ENCODE measurements at places on chromosomes 12 and 14.

- no peak for DNase-seq
Observed at GRCh38 chr12:86597431-86597830, 341.2 kb upstream of the MGAT4C start.

DNA sequence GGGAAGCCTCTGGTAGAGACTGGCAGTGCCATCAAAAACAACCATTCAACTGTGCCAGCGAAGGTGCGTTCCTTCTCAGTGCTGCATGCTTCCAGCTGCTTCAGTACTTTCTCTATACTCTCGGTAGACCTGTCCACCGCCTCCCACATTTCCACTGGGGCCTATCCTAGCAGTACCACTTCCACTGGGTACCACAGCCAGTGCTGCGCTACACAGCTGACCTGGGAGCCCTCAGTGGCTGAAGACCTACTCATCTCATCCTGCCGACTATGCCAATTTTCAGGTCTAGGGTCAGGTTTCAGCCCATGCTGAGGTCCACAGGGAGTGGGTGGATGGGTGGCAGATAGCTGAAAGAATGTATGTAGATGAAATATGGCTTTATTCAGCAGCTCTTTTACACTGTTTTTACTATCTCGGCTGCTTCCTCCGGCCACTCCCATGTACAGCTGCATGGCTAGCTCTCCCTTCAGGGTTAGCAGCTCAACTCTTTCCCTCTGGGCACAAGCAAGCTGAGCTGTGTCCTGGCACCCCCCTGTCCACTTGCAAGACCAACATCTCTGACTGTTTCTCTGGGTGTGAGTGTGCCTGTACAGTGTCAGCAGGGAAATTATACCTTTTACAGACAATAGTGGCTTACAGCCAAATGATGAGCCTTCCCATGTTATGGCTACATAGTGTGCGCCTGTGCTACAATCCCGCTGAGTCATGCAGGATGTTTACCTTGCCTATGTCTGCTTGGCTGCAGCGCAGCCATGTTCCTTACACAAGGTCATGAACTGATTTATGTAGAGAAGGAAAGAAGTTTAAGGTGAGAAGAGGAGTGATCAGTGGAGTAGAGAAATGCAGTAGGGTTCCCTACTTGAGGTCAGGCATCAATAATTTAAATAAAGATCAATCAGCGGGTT is 125.7 kb upstream of the DDHD1 start:
- no peak for DNase-seq

DNA sequence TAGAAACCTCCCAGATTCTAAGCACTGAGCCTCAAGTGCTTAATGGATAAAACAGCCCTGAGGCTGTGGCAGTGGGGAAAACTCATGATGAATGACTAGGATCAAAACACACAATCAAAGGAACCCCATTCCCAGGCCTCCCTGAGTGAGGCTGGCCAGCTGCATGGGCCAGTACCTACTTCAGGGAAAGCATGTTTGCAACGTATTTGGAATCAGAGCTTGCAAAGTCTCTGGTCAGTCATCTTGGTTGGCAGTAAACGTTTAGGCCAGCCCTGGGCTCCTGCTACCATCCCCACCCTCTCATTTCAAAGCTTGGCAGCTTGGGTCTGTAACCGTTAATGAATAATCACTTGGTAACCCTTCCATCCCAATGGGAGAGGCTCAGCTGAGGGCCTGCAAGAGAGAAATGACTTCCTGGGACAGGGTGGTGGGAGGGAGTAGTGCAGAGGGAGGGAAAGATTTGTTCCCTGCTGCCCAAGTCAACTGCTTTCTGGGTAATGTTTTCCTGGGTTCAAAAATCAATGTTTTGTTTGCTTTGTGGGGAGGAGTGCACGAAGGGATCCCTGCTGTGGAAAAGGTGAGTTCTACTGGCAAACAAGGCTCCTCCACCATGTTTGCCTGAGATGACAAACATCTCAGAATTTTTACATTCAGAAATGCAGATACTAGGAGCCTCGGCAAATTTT is 2.0 kb upstream of the RNASE8 start:
- DNase-seq, result no peak

GRCh38 chr14:32419429-32419828 is 90.3 kb downstream of the AKAP6 start:
- DNase-seq, result no peak

DNA sequence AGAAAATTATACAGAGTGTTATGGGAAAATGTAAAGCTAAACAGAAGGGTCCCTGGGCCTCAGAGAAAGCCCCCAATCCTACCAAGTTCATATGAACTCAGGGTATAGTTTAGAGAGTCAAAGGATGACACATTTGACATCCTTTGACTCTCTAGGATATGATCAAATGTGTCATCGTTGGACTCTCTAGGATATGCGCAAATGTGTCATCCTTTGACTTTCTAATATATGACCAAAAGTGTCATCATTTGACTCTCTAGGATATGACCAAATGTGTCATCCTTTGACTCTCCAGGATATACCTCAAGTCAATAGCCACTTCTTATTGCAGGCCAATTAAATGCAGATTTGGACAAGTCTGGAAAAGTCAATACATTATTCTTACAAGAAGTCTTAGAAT is 204.8 kb upstream of the IGF1 start:
- DNase-seq, result no peak

DNA sequence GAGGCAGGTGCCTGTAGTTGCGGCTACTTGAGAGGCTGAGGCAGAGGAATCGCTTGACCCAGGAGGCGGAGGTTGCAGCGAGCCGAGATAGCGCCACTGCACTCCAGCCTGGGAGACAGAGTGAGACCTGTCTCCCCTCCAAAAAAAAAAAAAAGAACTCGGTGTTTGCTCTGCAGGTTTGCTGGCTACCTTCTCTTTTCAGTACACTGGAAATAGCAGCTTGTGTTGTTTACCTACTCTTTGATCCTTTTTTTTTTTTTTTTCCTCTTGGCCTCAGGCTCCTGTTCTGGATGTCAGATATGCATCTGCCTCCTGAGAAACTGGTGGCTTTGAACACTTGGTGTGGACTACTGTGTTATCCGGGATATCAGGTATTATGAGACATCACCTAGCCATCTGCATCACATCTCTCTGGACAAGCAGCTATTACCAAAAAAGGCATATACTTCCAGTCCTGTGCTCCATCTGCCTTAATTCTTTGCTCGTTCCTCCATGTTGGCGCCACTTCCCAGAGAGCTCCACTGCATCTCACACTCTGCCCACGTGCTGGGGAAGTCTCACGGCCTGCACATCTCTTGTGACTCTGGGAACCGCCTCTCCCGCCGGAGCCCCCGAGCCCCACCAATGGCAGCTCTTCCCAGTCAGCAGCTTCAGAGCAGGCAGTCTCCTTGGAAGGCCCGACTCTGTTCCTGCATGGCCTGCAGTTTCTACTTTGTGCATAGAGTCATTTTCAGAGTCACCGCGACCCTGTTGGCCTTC is 50.9 kb upstream of the TRAF3 start:
- DNase-seq, result no peak

- no peak for DNase-seq
Observed at GRCh38 chr12:62516927-62517326, 50.3 kb downstream of the MON2 start.

- DNase-seq, result no peak
Observed at GRCh38 chr14:25843481-25844470, 754.1 kb downstream of the NOVA1 start.

GRCh38 chr12:119721306-119721705 is 53.4 kb downstream of the PRKAB1 start:
- DNase-seq, result no peak

GRCh38 chr12:77949943-77950342 is 119.2 kb downstream of the NAV3 start:
- no peak for DNase-seq

DNA sequence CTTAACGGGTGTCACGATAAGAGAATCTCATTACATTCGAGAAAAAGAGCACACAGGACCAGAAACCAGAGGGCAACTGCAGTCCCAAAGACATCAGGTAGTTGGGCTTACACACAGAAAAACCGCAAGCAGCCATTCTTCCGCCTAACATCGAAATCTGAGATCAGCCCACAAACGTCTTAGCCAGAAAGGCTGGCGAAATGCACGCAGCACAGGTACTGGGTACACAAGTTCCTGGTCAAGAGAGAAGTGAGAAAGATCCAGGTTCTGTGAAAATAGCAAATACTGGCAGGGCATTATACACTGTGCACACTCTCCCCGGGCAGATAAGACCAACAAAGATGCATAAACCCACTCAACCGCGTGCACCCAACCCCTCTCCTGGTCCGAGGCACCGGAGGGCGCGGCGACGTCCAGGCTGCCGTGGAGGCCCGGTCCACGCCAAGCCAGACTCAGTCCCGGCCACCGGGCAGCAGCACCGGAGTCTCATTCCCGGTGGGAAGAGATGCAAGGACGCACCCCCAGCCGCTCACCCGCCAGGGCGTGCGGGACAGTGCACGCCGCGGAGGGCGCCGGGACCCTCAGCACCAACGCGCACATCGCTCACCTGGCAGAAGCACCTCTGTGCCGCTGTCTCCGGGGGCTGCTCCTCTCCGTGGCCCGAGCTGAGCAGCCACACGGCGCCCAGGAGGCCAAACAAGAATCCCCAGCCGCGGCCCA is 437 bp downstream of the ERO1A start:
- DNase-seq, result peak; percentile 30

DNA sequence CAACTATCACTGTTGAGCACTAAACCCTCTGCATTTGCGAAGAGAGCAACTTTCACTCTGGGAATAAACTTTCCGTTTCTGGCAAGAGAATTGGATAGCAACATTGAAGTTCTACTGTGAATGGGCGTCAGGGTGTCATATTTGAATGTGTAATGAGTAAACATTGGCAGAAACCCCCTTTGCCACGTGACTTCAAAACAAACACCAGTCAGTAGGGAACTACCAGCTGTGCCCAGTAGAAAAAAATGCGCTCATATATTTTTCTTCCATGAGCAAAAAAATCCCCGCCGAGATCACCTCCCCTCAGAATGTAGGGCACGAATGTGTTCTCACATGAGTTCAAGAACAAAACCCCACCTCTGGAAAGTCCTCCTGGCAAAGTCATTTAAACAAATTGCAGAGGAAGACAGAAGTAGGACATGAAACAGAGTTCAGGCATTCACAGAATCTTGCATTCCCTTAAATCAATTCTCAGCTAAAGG is 80.6 kb downstream of the BTG1 start:
- no peak for DNase-seq

DNA sequence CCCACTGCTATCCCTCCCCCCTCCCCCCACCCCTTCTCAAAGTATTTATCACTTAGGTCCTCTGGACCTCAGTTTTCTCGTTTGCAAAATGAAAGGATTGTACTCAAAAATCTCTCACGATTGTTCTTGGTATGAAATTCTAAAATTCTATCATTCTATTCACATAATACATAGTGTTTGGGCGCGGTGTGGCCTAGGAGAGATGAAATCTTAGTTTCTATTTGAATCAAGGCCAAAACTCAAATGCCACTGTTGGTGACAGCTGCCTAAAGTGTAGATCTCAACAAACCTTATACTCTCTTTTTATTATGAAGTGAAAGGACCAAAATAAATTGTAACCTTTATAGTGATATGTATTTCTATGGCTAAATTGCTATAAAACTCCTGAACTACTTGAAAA is 23.7 kb upstream of the YAF2 start:
- DNase-seq, result no peak

DNA sequence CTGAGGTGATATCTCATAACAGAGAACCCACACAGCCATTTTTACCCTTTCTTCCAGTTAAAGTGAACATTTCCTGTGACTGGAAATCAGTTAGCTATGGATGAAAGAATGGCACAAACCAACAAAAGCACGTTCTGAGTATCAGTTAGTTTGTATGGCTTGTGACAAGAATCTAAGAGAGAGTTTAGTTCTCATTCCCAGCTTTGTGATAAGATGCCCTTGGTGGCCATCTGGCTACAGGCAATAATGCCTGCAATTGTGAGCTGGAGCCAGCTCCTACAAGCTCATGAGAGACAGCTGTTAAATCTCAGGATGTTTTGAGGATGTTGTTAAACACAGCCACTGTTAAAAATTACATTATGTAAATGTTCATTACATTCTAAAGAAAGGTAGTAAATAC is 122.0 kb upstream of the FRMD6 start:
- no peak for DNase-seq

GRCh38 chr14:95126906-95127530 is 30.3 kb downstream of the DICER1 start:
- DNase-seq, result no peak

DNA sequence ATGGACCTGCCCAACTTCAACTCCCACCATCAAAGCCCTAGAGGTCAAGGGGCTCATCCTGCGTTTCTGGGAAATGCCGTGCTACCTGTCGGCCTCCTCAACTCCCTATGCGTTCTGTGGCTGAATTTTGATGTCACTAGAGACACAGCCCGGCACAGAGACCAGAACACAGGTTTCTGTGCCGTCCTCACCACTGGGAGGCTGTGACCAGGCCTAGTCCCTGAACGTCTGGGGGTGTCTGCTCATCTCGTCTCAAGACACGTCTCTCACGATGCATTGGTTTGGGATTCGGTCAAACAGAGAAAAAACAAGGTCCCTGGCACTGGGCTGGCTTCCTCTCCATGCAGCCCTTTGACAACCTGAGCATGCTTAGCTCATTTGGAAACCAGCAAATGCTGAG is 33.5 kb downstream of the SLC15A4 start:
- DNase-seq, result no peak

- peak; percentile 9 for DNase-seq
Observed at GRCh38 chr12:67515679-67516340, 132.7 kb upstream of the DYRK2 start.

GRCh38 chr14:88384718-88385117 is 739 bp upstream of the SPATA7 start:
- DNase-seq, result no peak

GRCh38 chr14:102754370-102755262 is 22.6 kb upstream of the TRAF3 start:
- DNase-seq, result no peak

GRCh38 chr12:98370976-98371375 is 144.4 kb upstream of the TMPO start:
- no peak for DNase-seq

- no peak for DNase-seq
Observed at GRCh38 chr12:7628381-7628961, 37.2 kb downstream of the APOBEC1 start.

- DNase-seq, result no peak
Observed at GRCh38 chr14:52072266-52072780, 3.5 kb upstream of the NID2 start.

- no peak for DNase-seq
Observed at GRCh38 chr14:54942913-54943312, 40.3 kb upstream of the GCH1 start.

DNA sequence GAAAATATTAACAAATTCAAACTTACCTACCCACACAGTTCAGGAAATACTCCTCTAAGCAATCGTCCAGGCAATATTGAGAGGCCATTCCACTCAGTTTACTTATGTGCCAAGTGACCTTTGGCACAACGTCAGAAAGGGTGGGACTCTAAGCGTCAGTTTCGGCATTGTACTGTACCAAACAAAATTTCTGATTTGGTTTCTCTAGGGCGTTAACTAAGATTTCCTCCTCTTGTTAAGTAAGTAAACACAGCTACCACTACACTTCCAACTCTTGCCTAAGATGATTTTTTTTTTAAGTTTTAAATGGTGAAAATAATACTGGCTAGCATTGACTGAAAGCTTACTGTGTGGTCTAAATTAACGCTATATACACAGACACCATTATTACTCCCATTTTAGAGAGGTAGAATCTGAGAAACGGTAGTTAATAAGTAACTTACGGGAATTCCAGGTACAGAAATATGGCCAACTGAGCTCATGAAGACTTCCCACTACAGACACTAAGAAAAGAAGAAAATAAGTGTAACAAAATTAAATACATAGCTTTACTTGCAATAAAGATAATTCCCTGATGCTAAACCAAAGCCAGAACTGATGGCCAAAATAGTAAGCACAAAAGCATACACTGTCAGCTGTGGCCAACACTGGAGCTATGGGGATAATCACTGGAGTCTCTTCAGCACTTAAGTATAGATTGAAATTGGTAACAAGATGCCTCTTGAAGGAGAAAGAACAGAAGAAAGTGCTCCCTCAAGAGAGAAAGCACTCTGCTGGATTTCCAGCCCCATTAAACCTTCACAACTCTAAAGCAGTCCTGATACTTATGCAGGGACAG is 76.1 kb downstream of the EPS8 start:
- no peak for DNase-seq

All from activated T-helper 1 cell treated with anti-CD3 and anti-CD28 coated beads, Interleukin-2, amount 50 U/mL, for 16 hours (primary cell).